Fibroblast of skin of left biceps (primary cell): ENCODE measurements at places on chromosomes 12 and 14.

DNA sequence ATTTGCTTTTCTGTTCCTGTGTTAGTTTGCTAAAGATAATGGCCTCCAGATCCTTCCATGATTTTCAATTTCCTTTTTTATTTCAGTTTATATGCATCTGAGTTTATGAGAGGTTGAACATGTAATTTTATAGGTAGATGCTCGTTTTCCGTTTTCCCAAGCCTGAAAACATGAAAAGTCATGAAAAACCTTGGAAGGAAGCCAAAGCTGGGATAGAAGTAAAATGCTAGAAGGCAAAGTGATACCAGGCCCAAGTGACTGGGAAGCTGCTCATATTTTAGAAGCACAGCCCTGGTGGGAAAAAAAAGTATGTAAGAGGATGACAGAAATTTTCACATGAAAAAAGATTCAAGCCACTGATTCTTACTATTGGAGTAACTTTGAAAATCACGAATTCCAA is 290.8 kb downstream of the PRKD1 start:
- no peak for DNase-seq

DNA sequence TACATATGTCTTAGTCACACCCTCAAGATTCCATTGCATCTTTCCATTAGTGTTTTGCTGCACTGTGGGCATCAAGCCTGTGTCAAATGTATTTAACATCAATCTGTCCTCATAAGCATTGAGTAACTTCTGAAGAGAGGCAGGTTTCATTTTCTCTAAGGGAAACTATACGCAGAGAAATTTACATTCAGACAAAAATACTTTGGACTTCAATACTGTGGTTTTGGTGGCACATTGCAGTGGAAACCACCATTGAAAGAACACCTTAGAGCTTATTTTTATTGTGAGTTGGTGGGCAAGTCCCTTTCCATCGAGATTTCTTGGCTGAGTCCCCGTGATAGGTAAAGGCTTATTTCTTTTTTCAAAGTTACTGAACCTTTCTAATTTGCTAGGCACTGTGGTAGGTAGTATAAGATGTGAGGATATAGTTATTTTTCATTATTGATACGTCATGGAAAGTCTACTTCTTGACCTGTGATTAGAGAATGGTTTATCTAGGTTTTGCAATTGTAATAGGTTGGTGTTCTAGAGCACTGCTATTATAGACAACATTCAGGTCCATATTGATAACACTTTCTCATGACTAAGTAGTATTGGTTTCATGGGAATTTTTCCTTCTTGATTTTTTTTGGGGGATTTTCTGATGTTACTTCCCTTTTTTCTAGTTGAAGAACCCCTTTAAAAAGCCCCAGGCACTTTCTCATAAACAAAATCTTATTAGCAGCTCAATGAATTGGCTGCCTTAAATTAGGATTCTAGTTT is 81.9 kb downstream of the CFAP54 start:
- DNase-seq = no peak

GRCh38 chr12:78101113-78101876 is 270.6 kb downstream of the NAV3 start:
- no peak for DNase-seq

GRCh38 chr14:37150414-37150813 is 22.0 kb downstream of the SLC25A21 start:
- no peak for DNase-seq

- peak; percentile 48 for DNase-seq
Observed at GRCh38 chr12:115375186-115375991, 691.4 kb upstream of the TBX3 start.

DNA sequence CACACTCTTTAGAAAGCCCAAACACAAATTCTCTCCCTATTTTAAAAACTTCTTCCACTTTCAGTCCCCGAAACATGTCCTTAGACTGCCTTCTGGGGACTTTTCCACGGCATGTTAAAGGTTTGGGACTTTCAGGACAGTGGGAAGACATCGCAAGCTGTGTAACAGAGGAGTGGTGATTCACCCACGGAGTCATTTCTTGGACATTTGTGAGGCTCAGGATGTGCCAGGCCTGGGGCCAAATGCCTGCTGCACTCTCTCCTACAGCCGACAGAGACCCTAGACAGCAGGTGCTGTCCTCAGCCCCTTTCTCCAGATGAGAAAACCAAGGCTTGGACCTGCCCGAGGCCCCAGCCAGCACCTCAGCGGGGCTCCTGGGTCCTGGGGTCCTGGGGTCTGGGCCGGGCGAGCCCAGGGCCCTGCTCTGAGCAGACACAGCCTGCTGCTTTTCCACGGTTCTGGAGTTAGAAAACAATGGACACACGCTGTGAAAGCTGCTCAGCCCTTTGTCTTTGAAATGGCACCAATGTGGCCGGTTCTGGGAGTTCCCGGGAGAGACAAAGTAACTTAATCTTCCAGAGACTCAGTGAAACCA is 370.2 kb upstream of the SFSWAP start:
- no peak for DNase-seq

GRCh38 chr14:24921903-24922302 is 128.0 kb downstream of the STXBP6 start:
- no peak for DNase-seq
